ENCODE measurements at places on chromosomes 7 and 10.

DNA sequence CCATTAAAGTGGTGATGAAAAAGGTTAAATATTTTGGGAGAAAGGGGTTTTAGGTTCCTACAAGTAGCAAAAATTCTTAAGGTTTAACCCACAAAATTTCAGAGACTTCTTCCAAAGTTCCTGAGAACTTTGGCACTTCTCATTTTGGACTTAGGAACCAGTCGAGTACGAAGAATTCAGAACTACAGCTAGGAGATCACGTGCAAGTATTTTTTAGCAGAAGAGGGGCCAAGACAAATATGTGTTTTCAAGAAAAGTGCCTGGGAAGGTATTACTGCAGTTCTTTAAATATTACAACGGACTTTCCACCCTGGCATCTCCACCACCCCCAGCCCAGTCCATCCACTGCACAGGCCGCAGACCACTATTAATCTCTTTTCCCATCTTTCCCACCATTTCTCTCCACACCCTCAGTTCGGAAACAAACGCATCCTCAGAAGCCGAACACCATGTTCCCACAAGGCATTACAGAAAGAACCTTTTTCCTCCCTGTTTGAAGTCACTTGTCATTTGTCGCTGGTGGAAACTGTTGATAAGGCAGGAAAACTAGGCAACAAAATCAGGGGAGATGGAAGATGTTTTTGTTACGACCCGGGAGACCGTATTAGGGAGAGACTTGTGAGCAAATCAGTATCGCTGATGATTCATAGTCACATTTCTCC, 7.1 kb downstream of the INHBA start:
- DNase-seq = no peak

DNA sequence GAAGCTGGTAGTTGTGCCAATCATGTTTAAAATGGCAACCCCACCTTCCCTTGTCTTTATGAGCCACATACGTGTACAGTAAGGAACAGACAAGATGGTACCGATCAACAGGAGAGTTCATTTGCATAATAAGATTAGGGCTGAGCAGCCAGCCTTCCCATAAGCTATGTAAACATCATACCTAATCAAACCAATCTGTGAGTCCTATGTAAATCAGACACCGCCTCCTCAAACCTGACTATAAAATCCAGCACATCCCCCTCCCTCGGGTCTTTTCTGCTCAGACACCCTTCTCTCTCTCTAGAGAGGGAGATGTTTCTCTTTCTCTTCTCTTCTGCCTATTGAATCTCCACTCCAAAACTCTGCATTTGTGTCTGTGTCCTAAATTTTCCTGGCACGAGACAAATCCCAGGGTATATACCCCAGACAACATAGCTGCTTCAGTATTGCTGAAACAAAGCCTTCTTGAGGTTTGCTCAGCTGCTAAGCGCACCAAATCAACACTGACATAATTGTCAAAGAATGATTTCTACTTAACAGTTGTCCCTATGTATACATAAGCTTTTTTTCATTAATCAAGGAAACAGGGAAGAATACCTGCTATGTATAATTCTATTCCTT, 279.2 kb downstream of the THSD7A start:
- DNase-seq = no peak

DNA sequence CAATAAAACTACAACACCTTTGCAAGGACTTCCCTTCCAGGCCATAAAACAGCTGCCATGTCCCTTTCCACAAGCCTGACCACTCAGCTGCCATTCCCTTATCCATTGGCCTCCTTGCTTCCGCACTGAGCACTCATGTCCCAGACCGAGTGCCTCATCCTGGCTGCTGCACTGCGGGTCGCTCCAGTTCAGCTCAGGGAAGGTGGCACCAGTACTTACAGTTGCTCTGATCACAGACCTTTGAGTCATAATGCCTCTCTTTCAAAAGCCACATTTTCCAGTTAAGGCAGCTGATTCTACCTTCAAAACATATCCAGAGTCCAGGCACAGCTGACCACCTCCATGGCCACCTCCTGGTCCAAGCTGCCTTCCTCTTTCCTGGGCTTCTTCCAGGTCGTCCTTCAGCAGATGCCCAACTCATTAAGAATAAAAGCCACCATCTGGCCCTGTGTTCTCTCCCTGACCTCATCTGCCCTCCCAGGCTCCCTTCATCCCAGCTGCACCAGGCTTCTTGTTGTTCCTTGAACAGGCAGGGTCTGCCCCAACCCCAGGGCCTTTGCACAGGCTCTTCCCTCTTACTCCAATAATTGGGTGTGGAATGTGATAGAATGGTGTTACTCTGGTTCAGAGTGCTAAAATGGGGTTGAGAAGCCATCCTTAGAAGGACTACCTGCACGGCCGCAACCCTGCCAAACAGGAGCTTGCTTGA, 64.5 kb downstream of the RAMP3 start:
- DNase-seq = no peak

- DNase-seq = peak; percentile 5
These were observed 2.4 kb downstream of the UBE2H start for GRCh38 chr7:129950191-129950932.

- no peak for DNase-seq
These were observed 127.1 kb upstream of the VIPR2 start for GRCh38 chr7:159271781-159272180.

DNA sequence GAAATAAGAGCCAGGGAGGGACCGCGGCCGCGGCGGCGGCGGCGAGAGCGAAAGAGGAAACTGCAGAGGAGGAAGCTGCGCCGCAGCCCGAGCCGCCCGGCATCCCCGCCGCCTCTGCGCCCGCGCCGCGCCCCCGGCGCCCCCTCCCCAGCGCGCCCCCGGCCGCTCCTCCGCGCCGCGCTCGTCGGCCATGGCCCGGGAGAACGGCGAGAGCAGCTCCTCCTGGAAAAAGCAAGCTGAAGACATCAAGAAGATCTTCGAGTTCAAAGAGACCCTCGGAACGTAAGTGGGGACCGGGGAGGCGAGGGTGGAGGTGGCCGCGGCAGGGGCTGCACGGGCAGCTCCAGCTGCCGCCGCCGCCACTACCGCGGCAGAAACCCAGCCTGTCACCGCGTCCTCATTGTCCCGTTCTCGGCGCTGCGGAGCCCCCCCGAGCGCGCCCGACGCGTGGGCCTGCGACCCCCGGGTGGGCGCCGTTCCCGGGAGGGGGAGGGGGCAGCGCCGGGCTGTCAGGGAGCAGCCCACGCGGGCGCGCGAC, 351 bp downstream of the CAMK1D start:
- no peak for DNase-seq

- peak; percentile 17 for DNase-seq
These were observed at the start of gene CDHR1 for GRCh38 chr10:84194424-84195043. Gene CDHR1, plus strand, starts transcription at chr10:84194537. Its CDS starts 224 bp downstream, at chr10:84194761.

DNA sequence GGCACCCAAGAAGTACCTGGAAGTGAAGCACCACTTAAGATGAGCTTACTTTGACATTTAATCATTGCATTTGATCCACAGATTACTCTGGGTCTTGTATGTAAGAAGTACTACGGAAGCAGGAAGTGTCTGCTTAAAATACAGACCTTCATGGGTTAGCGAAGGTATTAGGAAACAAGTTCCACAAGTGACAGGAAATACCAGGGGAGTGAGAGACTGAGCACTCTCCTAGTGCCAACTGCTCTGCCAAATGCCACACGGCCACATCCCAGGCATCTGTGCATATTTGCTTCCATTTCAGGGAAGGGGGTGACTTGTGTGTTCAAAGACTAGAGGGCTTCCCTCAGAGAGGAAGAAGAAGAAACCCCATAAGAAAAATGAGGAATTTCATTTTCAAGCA, 57.2 kb upstream of the ANK3 start:
- DNase-seq = no peak

GRCh38 chr7:19811386-19811785, 38.0 kb upstream of the TMEM196 start:
- no peak for DNase-seq

- no peak for DNase-seq
These were observed 126.3 kb downstream of the WDR37 start for GRCh38 chr10:1182280-1183032.

DNA sequence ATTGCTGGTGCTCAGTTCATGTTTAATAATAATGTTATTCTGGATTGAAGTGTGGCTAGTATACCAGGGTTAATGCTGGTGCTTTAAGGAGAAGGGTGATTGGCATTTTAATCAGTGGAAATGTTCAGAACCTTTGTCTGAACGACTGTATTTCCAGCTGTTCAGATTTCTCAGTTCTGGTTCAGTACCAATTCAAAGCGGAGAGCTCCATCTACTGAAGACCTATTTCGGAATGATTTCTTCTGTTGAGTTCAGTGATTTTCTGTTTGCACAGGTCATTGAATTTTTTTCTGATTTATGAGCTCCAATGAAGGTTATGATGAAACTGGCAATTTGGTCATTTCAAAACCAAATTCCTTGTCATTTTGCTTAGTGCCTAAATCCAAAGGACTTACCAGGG, 160.1 kb downstream of the EXOC4 start:
- DNase-seq = no peak

GRCh38 chr10:91162050-91162494, 58.4 kb upstream of the PCGF5 start:
- DNase-seq = no peak

GRCh38 chr7:66583490-66584110, 45.1 kb upstream of the KCTD7 start:
- DNase-seq = no peak

DNA sequence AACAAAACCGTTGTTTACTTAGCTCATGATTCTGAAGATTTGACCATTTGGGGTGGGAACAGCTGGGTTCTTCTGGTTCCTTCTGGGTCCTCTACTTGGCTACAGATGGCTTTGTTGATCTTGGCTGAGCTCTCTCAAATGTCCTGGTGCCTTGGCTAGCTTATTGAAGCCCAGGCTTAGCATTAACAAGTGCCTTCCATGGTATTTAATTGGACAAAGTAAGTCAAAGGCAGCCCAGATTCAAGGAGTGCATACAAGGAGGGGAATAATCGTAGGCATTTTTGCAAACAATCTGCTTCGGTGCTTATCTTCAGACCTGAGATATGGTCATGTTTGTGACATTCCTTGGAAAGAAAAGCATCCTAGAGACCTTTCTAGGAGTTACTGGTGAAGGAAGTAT, 81.4 kb downstream of the ADCYAP1R1 start:
- no peak for DNase-seq

DNA sequence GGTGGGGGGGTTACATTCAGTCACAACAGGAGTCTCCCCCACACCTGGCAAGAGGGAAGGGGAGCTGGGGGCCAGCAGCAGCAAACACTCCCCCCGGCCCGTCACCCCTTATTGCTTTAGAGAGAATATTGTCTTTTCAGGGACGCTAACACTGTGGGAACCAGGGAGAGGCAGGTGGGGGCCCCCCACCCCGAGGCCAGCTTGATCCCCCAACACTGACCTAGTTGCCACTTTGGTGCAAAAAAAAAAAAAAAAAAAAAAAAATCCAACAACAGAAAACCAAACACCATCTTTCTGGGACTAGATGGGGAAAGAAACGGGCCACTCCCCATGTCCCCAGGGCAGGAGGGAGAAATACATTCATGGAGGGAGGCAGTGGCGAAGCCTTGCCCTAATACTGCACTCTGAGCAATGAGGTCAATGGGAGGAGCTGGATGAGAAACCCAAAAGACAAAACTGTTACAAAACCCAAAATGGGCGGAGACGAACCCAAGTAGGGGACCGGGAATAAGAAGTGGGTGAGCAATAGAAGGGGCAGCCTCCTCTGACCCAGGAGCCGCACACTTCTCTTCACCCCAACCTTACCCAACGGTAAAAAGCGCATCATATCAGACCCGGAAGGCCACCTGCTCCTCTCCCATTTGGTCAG, 6.5 kb downstream of the GNB2 start:
- no peak for DNase-seq

DNA sequence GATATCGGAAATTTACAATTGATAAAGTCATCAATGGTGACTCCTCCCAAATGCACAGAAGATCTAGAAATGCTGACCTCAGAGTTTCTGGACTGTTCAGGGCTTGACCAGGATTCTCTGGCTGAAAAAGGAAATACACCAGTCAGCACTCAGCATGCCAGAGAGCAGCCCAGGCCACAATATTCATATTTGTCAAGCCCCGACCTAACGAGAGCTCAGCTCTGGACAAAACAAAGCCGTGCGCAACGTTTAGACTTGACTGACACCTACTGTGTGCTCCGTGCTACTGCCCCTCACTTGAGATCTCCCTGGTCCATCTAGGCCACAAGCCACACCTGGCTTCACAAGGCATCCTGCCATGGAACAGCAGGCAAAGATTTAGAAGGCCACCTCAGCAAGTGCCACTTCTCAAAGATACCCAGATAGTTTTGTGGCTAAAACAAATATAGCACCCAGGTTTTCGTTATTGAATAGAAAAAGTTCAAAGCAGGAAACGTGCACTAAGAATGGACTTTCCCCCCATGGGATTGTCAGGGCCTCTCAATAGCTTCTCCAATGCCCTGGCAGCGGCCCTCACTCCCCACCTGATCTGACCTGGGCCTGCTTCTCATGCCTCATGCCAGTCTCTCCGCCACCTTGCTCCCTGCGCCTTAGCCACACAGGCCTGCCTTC, 218.3 kb downstream of the FAM107B start:
- no peak for DNase-seq

DNA sequence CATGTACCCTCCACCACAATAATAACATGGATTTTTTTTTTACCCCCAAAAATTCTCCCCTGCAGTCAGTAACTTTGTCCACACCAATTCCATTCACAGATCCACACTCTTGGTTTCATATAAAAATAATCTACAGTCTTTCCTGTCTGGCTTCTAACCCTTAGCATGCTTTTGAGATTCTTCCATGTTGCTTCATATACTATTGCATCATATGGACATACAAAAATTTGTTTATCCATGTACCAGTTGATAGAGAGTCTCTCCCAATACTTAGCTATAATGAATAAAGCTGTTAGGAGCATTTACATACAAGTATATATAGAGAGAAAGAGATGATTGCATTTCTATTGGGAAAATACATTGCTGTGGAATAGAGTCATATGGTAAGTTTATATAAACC, 575.0 kb downstream of the XPNPEP1 start:
- no peak for DNase-seq

DNA sequence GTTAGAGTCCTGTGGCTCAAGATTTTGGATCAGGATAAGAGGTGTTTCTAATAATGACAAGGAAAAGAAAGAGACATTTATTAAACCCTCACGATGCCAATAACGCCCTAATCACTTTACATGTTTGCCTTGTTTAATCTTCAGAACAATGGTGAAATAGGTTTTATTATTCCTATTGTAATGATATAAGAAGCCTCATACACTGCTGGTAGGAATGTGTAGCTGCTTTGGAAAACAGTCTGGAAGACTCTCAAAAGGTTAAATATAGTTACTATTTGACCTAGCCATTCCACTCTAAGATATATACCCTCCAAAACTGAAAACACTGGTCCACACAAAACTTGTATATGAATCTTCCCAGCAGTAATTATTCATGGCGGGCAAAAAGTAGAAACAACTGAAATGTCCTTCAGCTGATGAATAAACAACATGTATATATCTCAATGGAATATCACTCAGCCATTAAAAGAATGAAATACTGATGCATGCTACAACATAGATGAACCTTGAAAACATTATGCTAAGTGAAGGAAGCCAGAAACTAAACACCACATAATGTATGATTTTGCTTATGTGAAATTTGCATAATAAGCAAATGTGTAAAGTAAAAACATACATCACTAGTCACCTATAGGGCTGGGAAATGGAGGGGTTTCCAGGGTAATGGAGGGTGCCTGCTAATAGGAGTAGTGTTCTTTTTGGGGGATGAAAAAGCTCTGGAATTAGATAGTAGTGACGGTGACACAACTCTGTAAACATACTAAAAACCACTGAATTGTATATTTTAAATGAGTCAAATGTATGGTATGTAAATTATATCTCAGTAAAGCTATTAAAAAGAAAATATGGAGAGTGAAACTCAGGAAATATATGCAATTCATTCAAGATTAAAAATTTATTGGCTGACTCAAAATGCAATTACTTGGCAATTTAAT, 76.9 kb upstream of the ANK3 start:
- DNase-seq = no peak
